ENCODE measurements at places on chromosomes 5 and 9.

GRCh38 chr5:163578652-163579051 lies 73.2 kb downstream of the MAT2B start:
- DNase-seq: no peak

GRCh38 chr5:177476531-177477233 lies 3.2 kb upstream of the DBN1 start:
- DNase-seq: no peak

DNA sequence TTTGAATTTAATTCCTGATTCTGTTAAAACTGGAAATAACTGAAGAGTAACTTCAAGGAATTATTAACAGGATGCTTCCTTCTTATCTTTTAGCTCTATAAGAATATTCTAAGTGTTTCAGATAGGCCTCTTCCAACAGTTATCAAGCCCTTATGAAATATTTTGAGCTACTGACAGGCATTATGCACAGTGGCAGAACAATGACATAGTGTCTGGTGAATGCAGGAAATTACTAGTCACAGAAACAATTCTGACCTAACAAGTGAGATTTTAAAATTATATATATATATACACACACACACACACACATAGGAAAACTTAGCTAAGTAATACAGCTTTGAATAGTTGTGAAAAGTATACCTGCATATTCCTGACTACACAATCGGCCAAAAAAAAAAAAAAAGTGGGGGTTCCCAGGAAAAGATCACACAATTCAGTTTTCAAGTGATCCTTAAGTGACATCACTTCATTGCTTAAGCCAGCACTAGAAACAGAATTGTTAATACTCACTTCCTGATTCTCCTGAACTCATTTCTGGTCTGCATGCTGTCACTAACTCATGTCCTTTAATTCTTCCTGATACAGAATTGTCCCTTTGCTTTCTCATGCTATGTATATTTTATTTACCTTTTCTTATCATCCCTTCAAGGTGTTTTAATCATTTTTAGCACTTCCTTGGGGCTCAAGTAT lies 77.3 kb downstream of the SLC25A46 start:
- no peak for DNase-seq

DNA sequence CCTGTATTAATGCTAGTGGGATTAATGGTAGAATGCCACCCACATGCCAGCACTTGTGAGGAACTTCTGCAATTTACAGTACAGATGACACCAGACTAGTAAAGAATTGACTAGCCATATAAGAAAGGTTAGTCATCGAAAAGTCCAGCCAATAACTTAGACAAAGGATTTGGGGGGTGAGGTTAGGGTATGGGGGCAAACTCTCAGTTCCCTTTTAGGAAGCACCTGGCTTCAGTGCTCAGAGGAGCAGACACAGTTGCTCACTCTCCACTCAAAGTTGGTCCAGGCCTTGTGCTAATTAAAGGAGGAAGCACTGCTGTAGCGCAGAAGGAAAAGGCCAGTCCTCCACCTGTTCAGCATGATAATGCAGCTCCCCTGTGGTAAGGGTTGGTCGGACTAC lies 25.2 kb downstream of the TGFBR1 start:
- no peak for DNase-seq

GRCh38 chr5:136275601-136276000 lies 82.6 kb upstream of the SMIM32 start:
- no peak for DNase-seq

GRCh38 chr9:33781736-33782135 lies 13.6 kb upstream of the PRSS3 start:
- DNase-seq: no peak

DNA sequence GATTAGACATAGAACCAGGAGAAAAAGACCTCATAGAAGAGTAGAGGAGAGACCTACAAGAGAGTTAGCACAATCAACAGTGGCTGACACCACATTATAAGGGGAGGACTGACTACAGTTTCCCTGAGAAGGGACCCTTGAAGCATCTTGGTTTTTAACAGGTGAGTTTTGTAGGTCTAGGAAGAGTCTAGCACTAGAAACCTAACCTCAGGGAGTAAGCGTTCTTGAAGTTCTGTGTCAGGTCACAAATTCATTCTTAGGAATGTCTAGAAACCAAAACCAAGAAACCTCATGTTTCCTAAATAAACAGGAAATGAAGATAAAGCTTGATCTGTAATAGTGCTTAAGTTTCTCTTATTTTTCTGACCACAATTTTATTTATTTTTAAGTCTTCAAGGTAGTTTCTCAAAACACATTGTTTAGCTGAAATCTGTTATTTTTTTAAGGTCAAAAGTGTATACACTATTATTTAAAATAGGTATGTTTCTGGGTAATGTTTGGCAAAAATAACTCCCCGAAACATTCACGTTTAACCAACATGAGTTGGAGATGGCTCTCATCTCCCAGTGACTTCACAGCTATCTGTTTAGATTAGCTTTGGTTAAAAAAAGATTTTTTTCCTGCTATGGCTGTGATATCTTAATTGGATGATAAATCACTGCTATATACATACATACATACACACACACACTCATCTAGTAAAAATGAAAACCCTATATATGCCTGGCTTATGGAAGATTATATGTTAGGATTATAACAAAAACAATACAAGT lies 37.1 kb downstream of the MAP3K1 start:
- no peak for DNase-seq

DNA sequence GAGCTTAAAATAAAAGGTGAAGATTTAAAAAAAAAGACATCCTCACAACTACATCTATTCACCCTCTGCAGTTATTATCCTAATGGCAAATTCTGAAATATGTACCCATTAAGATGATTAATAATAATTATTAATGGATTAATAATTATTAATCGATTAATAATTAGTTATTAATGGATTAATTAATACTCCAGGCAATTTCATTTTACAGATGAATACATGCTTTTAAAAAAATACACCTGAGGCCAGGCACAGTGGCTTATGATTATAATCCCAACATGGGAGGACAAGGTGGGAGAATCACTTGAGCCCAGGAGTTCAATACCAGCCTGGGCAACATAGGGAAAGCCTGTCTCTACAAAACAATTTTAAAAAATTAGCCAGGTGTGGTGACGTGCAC lies 182.4 kb downstream of the ARRDC3 start:
- no peak for DNase-seq
